ENCODE measurements at places on chromosomes 13 and 19.

DNA sequence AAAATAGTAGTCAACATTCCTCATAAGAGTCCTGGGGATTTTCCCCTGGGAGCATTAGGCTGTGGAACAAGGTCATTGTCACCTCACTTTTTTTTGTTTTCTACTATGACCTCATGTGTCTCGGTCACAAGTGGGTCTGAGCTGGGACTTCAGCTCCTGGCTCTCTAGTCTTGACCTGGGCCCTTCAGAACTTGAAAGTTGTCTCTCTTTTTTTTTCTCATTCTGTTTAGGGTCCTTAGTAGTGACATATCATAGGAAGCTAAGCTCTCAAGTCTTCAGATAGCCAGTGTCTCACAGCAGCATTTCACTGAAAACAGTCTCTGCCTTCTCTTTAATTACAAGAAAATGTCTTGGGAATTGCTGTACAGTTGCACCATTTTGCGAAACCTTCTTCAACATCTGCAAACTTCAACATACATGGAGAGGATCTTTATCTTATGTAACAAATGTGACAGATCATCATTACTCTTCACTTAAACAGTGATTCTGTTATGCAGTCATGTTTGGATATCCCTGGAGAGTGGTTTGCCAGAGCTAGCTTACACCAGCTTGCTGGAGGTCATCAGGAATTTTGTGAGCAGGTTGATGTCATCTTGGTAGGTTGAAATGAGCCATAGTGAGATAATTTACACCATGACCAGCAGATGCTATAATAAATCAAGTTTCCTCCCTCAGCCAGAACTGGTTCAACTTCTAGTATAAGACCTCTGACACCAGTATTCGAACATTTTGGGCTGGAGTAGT, 131.5 kb downstream of the GPC5 start:
- DNase-seq: no peak

DNA sequence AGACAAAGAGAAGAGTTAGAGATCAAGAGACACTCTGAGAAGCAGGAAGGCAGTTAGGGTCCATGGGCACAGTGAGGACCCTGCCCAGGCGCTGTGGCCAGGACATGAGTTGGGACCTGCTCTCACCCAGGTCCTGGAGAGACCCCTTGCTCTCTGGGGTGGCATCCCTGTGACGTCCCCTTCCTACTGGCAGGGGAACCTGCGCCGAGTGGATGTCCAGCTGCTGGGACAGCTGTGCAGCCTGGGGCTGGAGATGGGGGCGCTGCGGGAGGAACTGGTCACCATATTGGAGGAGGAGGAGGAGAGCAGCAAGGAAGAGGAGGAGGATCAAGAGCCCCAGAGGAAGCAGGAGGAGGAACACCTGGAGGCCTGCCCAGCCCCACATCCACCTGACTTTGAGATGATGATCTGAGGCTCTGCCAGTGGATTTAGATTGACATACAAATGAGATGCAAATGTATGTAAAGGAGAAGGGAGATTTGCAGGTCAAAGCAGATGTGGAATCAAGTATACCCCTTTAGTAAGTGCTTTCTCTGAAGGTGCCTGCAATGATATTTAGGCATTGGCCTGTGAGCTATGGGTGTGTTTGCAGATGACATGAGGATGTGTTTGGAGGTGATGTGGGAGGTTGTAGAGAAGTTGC, 978 bp downstream of the ERICH4 start:
- peak; percentile 3 for DNase-seq

- no peak for DNase-seq
Measured at GRCh38 chr13:37319031-37319443, 213.6 kb upstream of the CSNK1A1L start.

- DNase-seq: no peak
Measured at GRCh38 chr13:51770681-51771417, 33.1 kb downstream of the DHRS12 start.

DNA sequence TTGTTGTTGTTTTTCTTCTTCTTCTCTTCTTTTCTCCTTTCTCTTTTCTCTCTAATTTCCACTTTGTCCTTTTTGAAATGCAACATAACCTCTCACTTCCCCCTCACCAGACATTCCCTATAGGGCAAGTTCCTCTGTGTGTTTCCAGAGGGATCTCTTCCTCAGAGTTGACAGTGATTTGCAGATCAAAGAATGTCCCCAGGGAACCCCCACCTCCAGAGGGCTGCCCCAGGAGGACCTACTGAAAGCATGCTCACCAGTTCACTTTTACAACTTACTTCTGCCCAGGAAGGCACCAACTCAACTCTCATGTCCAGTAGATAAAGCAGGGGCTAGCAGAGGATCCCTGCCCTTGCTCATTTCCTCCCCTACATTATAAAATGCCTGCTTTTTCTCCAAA, 1648.0 kb downstream of the PCDH9 start:
- no peak for DNase-seq

DNA sequence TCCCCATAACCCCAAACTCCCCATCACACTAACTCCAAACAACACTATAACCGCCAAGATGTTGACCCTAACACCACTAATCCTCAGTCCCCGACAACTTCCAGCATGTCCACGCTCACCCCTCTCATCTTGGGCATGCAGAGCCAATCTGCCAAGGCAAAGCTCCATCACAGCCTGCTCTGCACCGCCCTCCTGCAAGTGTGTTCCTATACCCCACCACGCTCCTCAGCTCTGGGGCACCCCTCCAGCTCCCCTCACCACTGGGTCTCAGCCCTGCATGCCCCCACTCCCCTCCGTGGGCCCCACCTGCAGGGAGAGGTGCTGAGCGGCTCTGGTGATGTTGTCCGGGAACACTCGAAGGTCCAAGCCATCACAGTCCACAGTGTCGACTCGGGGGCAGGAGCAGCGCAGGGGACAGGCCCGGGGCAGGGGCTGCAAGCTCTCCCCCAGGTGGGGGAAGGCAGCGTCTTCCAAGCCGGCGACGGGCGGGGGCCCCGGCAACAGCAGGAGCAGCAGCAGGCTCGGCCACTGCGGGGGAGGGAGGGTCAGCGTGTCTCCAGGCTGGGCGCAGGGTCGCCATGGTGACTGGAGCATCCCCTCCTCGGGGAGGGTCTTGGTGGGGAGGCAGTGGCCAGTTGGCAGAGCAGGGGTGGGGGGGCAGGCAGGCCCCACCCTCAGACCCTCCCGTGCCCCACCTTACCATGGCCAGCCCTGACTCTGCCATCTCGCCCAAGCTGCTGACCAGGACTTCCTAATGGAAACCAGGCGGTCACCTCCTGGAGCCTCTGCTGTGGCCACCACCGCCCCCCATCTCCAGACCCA, 527 bp downstream of the PODNL1 start:
- DNase-seq: no peak

DNA sequence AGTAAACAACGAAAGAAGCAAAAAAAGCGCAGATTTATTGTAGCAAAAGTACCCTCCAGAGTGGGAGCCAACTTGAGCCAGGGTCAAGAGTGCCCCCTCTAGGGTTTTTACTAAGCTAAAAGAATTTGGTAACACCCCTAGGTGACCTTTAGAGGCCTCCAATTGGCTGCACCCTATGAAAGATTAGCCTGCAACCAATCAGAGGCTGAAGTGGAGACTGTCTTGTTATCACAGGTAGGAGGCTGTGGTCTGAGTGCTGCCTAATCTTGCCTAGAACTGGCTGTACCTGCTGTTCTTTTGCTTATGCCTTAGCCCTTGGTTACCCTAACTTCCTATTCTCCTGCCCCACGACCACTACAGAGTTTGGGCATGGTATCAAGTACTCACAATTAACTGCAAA, 38.3 kb downstream of the ANKRD10 start:
- DNase-seq: no peak
